ENCODE measurements at places on chromosomes 6 and 20. TPM values are rescaled to one million over a fixed set of nuclear protein-coding genes. Genes with fewer than 3 reads are reported as not detected.
A peak's percentile ranks its signal among the peaks of the same experiment; 100 is the strongest.

DNA sequence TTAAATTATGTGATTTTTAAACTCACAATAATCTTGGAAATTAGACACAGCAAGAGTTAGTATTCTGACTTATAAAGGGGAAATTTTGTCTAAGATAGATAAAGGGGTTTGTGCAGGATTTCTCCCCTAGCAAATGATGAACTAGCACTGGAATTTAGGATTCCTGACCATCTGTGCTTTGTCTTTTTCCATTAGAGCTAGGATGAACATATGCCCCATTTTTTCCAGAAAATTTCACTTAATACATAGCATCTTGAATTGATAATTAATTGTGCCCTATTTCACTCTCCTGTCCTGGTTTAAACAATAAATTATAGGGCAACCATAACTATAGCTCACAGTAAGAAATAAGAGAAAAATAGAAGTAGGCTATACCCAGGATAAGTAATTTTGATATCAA lies 601.0 kb downstream of the GRIK2 start:
- no peaks in the 10 kb centered on the region for H3K4me1 ChIP-seq
- H3K4me3 ChIP-seq, result no peak overlapping the region
- DNase-seq, result no peak
- H3K27me3 ChIP-seq, result no peaks in the 10 kb centered on the region
- no peaks in the 10 kb centered on the region for H3K36me3 ChIP-seq

- DNase-seq, result no peak
- no peaks in the 10 kb centered on the region for H3K27me3 ChIP-seq
- H3K4me3 ChIP-seq, result no peak overlapping the region
- H3K4me1 ChIP-seq, result no peaks in the 10 kb centered on the region
- H3K27ac ChIP-seq, result no peak overlapping the region
These were observed 54.4 kb downstream of the KDM1B start for GRCh38 chr6:18209539-18210197.

GRCh38 chr6:39901116-39901655 lies 33.1 kb downstream of the MOCS1 start:
- DNase-seq, result no peak
- H3K27me3 ChIP-seq, result no peaks in the 10 kb centered on the region
- no peak overlapping the region for H3K4me3 ChIP-seq
- no peak overlapping the region for H3K27ac ChIP-seq
- H3K4me1 ChIP-seq, result no peaks in the 10 kb centered on the region

DNA sequence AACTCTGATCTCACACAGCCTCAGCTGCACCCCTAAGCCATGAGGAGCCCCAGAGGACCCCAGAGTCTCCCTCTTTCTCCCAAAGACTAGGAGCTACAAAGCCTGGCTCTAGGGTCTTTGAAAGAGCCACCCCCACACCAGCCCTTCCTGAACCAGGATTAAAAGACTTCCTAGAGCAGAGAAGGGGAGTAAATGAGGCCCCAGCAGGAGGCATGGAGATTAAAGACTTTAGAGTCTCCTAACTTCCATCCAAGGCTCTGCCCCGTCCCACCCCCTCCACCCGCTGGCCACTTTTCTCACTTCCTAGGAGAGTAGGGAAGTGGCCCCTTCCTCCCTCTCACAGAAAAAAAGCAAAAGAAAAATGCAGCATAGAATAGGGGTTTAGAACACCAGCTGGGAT lies 1.7 kb downstream of the PREX1 start:
- peaks cover 4% of the 10 kb centered on the region for H3K4me1 ChIP-seq
- H3K27ac ChIP-seq, result no peak overlapping the region
- H3K4me3 ChIP-seq, result peak overlapping the region; percentile 3
- H3K27me3 ChIP-seq, result no peaks in the 10 kb centered on the region

CDK19 gene
- total RNA-seq, result 19.5 TPM

DNA sequence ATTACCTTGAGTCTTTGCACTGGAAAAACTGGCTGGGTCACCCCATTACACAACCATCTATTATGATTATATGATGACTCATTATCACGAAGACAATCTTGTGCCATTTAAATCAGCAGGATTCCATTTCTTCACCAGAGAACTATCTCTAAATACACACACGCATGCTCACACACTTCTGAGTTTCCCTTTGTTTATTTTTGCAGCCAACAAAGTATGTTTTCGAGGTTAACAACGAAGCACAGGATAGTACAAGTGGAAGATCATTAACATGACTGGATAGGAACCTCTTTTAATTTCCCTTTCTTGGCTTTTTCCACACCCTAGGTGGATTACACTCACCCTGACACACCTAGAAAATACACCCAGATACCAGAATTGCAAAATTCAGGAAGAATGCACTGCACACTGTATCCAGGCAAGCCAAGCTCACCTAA lies 18.9 kb downstream of the PERP start:
- H3K27ac ChIP-seq, result no peak overlapping the region
- no peaks in the 10 kb centered on the region for H3K27me3 ChIP-seq
- H3K4me1 ChIP-seq, result no peaks in the 10 kb centered on the region
- peaks cover 2% of the 10 kb centered on the region for H3K36me3 ChIP-seq
- no peak overlapping the region for H3K4me3 ChIP-seq
- DNase-seq, result no peak

- no peak overlapping the region for H3K4me3 ChIP-seq
- H3K27me3 ChIP-seq, result no peaks in the 10 kb centered on the region
- DNase-seq, result no peak
- H3K4me1 ChIP-seq, result no peaks in the 10 kb centered on the region
- no peak overlapping the region for H3K27ac ChIP-seq
- no peaks in the 10 kb centered on the region for H3K36me3 ChIP-seq
These were observed 9.7 kb upstream of the ZSCAN9 start for GRCh38 chr6:28215425-28215824.

NOX3 gene
- not detected for total RNA-seq

DNA sequence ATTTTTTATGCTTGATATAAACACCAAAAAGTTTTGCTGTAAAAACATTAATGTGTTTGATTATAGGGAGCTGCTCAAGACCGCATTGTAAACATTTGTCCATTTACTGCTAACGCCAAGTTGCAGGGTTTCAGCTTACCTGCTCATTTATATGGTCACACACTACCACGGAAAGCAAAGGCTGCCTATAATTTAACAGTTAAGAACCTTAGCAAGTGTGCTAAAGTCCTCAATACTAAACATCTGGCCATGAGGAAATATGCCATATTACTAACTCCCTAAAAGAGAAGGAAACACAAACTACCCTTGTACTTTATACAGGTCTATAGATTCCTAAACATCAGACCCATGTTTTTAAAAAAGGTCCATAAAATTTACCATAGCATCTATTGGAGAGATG lies 129.5 kb downstream of the ASCC3 start:
- H3K27me3 ChIP-seq, result no peaks in the 10 kb centered on the region
- no peak overlapping the region for H3K4me3 ChIP-seq
- H3K27ac ChIP-seq, result no peak overlapping the region

Measured in aorta (tissue), 5 donors.